AG20443 (cell line): ENCODE measurements at places on chromosomes 13 and 19.

GRCh38 chr13:99982036-99982730 lies 599 bp downstream of the ZIC2 start:
- peak; percentile 30 for DNase-seq

DNA sequence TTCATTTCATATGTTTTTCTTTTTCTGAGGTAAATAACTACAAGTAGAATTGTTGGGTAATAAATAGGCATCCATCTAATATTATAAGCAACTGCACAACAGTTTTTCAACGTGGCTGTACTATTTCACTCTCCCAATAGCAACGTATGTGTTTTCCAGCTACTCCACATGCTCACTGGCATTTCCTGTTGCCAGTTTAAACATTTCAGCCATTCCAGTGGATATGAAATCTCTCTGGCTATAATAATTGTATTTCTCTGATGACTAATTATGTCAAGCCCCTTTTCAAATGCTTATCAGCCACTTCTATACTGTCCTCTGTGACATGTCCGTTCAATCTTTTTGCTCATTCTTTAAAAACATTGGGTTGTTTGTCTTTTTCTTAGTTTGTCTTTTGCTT lies 26.8 kb upstream of the ALOX5AP start:
- DNase-seq, result no peak

DNA sequence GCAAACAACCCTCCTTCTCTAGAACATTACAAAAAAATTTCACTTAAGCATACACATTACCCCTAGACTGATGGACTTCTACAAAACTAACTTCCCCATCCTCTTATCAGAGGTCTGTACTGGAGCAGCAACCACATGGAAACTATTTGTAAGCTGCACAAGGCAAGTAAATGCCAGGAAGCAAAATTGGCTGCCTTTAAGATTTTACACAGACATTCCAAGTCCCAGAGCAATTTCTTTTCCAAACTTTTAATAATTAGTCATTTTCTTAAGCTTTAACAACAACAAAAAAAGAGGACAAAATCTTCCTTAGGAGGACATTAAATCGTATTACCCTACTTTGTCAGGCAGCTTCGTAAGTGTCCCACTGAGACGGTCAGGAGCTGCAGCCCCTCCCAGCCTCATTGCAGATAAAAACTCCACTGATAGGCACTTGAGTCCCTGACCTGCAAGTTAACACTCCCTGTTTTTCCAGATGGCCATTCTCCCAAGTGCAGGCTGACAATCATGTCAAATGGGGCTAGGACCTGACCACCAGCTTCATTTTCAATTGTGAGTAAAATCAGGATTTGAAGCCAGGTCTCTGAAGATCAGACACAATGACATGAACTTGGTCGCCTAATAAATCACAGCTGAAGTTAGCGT lies 680.1 kb downstream of the DIAPH3 start:
- DNase-seq, result peak; percentile 51

DNA sequence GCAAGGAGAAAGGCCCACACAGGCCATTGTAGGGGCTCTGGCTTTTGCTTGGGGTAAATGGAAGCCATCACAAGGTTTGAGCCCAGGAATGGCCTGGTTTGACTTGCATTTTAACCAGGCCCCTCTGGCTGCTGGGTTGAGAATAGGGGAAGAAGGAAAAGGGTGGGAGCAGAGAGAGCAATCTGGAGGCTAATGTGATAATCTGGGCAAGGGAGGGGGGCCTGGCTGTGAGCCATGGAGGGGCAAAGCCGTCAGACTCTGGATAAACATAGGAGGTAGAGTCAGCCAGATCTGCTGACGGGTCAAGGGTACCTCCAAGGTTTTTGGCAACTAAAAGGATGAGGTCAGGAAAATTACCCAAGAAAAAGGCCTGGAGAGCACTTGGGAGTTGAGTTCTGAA lies 41.6 kb downstream of the RFX2 start:
- DNase-seq, result no peak

DNA sequence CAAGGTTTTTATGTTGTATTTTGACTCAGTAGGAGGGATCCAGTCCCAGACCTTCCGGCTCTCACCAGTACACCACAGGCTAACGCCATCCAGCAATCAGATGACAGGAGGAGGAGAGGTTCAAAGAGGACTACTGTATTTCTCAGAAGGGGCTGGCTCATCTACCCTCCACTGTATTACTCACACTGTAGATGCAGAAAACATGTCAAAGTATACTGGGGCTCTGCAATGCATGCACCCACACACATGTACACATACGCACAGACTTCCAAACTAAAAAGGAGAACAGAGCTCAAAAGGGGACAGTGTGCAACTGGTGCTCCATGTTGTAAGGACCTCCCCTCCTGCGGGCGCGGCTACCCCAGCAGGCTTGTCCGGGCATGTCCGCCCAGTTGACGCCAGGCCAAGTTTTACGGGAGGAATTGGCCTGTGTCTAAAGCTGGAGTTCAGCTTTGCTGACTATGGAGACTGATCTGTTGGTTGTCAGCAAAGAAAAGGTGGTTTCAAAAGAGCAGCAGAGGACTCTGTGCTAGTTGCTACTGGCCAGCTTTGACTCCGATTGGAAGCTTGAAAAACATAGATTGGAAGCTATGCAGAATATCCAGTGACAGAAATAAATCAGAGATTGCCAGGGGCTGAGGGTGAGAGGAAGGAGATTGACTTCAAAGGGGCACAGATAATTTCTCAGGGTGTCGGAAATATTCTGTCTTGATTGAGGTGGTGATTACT lies 314.2 kb downstream of the DLEU7 start:
- DNase-seq, result peak; percentile 74

DNA sequence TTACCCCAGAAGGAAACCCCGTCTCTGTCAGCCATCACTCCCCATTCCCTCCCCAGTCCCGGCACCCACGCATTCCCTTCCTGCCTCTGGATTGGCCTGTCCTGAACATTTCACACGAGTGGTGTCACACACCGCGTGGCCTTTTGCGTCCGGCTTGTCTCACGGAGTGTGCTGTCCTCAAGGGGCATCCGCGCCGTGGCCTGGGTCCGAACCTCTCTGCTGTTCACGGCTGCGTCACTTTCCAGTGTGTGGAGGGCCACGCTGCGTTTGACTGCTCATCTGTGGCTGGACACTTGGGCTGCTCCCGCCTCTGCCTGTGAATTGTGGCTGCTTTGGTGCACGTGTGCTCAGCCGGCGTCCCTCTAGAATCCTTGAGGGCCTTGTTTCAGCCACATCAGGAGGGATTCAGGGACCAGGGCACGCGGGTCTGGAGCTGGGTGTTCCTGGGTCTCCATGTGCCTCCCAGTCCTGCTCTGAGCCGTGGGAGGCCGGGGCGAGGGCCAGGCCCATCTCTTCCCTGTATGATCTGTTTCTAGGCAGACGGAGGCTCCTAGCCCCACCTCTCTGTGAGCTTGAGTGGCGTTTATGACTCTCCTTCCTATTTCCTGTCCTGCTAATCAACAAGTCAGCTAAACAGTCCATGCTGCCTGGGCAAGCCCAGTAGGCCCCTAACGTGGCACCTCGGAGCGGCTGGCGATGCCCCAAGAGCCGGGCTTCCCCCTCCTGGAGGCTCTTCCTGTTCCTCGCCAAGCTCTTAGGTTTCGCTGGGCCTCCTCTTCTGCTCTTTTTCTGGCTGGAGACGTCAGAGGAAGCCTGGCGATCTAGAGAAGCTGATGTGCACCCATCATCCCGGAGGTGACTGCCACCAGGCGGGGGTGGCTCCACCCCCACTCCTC lies 8.1 kb downstream of the STK11 start:
- peak; percentile 57 for DNase-seq

GRCh38 chr13:24304620-24305019 lies 4.8 kb upstream of the C1QTNF9 start:
- DNase-seq, result no peak

DNA sequence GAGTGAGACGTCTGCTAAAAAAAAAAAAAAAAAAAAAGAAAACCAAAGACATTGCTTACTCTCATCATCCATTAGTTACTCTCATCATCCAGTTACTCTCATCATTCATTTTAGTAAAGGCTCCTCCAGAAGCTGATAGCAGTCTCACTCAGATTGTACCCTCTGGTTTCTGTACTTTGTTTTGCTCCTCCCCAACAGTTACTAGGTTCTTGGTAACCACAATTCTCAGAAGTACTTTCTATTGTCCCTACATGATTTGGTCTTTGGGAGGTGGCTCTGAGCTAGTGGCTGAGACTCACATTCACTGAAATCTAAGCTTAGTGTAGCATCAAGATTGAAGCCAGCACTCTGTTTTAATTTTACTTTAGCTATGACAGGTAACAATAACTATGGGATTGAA lies 14.3 kb downstream of the ERICH4 start:
- DNase-seq, result no peak

DNA sequence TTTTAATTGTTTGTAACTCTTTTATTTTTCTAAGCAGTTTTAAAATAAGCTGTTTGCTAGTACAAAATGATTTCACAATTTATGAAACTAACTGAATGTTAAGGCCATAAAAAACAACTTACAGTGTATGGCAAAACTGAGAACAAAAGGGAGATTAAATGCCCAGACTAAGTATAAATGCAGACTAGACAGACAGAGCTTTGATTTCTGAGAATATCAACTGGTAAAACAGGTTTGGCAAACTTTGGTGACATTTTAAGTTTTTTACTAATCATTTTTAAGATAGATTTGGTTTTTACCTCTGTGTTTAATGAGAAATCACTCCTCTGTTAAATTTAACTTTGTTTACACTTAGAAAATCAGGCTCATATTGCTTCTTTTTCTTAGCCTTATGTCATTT lies 127.5 kb upstream of the KLF5 start:
- no peak for DNase-seq

DNA sequence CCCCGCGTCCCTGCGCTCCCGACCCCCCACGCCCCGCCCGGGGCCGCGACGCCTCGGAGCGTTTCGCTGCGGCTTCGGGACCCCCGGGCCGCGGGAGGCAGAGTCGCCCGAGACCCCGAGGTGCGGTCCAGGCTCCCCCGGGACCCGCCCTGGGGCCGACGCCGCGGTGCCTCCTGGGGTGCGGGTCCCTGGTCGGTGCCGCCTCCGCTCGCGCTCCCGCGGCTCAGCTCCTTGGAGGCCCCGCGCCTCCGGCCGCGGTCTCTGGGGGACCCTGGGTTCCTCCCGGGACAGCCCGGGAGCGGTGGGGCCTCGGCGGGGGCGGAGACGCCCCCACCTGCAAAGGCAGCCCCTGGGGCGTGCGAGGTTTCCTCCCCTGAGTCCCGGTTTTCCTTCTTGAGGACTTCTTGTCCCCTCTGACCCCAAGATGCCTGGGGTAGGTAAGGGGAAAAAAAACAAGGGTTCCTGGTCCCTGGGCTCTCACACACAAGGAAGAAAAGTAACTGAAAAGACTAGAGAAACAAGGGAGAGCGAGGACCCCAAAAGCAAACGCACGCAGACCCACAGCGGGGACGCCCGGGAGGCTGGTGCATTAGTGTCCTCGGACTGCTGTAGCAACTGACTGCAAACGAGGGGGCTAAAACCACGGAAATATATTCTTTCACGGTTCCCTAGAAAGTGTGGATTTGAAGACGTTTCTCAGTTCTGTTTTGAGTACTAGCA lies 740 bp downstream of the ZNF555 start:
- DNase-seq, result no peak

DNA sequence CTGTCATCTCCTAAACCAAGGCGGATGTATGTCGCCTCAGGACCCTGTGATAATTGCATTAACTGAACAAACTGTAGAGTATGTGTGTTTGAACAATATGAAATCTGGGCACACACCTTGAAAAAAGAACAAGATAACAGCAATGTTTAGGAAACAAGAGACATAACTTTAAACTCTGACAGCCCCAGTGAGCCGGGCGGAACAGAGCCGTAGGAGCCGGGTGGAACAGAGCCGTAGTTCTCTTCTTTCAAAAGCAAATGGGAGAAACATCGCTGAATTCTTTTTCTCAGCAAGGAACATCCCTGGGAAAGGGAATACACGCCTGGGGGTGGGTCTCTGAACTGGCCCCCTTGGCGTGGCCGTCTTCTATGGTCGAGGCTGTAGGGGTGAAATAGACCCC lies 31.8 kb upstream of the ZNF675 start:
- no peak for DNase-seq

GRCh38 chr19:28426110-28426729 lies 786.7 kb downstream of the UQCRFS1 start:
- DNase-seq, result no peak

DNA sequence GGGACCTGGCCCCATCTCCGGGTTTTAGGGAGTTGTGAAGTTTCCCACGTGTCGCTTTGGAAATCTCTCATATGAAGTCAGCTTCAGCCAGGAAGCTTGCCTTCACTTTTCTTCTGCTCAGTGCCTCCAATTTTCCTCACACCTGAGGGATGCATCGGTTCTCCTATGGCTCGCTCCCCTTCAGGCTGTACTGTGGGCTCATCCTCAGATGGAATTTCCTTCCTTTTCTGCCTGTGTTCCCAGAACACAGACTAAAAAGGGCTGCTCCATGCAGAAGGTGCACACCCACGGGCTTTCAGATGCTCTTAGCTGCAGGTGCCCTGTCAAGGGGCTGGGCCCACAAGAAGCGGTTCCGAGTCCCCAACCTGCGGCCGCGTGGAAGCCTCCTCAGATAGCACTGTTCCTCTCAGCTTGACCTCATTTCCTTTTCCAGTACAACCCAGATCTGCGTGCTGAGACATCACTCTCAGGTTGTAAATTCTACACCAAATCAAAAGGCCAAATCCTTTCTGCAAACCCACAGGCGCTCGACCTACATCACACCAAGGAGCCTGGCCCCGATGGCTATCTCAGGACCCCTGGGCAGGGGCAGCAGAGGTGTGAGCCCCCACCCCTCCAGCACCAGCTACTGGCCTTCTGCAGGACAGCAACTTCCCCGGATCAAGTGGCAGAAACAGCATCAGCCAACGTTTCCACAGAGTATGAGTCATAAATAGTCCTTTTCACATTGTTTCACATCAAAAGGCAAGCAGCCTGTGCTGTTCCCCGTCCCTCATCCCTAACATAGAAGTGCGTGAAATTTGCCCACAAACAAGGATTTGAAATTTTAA lies 275.9 kb downstream of the ZNF536 start:
- peak; percentile 73 for DNase-seq

DNA sequence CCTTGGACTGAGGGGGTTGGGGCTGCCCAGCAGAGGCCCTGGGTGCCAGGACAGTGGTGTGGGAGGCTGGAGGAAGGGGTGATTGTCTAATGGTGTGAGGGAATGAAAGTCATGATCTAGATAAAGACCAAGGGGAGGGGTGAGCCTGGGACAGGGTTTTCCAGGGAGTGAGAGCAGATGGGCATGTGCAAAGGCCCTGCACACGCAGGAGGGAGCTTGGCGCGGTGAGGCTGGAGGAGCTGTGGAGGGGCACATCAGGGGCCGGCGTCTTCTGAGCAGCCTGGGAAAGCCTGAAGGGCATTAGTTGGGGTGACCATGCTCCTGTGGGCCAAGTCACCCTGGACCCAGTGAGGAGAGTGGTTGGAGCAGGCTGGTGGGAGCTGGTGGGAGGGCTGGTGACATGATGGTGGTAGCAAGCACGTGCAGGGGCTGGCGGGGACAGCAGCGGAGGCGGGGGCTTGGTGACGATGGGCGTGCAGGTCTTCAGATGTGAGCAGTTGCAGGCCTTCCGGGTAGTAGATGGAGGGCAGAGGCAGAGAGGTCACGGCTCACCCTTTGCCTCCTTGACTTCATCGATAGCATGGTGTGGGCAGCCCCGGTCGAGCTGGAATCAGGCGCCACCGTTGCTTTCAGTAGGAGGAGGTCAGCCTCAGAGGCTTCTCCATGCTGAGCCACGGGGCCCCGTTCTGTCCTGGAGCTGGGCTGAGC lies 20.2 kb upstream of the F2RL3 start:
- DNase-seq, result no peak

GRCh38 chr19:58474997-58475713 lies 997 bp upstream of the ZNF446 start:
- no peak for DNase-seq
